ENCODE measurements at places on chromosomes 4 and X. TPM values are rescaled to one million over a fixed set of nuclear protein-coding genes. Genes with fewer than 3 reads are reported as not detected.
A peak's percentile ranks its signal among the peaks of the same experiment; 100 is the strongest.

GRCh38 chr4:117796677-117797076 is 237.6 kb upstream of the NDST3 start:
- H3K4me1 ChIP-seq: no peaks in the 10 kb centered on the region
- no peaks in the 10 kb centered on the region for H3K27me3 ChIP-seq
- H3K27ac ChIP-seq: no peak overlapping the region
- DNase-seq: no peak
- no peaks in the 10 kb centered on the region for H3K36me3 ChIP-seq
- no peak overlapping the region for H3K4me3 ChIP-seq

DNA sequence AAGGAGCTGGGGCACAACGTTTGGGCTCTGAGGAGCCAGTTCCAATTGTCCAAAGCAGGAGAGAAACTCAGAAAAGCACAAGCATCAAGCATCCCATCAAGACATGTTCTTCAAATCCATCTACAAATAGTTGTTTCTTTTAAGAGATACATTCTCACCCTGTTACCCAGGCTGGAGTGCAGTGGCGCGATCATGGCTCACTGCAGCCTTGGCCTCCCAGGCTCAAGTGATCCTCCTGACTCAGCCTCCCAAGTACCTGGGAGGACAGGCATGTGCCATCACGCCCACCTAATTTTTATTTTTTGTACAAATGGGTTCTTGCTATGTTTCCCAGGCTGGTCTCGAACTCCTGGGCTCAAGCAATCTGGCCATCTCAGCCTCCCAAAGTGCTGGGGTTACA is 18.1 kb downstream of the NELFA start:
- H3K27me3 ChIP-seq: no peaks in the 10 kb centered on the region
- no peak for DNase-seq
- H3K36me3 ChIP-seq: peaks cover 19% of the 10 kb centered on the region
- no peak overlapping the region for H3K4me3 ChIP-seq
- no peaks in the 10 kb centered on the region for H3K4me1 ChIP-seq

DNA sequence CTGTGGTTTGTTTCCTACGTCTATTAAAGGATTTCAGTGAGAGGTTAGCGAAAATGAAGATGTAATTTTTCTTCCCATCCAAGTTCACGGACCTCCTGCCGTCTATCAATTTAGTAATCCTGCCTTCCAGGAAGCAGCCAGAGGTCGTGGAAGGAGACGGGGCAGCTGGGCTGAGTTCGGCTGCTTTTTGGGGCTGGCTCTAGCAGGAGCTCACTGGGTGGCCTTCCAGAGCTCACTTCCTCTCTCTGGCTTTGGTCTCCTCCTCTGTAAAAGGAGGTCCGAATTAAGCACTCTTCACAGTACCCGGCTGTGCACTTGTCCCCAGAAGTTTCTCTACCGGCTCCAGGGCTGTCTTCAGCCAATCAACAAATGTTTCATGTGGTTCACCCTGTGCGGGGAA is 295.4 kb downstream of the BCOR start:
- H3K4me3 ChIP-seq: no peak overlapping the region
- no peaks in the 10 kb centered on the region for H3K27me3 ChIP-seq
- DNase-seq: no peak
- no peak overlapping the region for H3K27ac ChIP-seq

DNA sequence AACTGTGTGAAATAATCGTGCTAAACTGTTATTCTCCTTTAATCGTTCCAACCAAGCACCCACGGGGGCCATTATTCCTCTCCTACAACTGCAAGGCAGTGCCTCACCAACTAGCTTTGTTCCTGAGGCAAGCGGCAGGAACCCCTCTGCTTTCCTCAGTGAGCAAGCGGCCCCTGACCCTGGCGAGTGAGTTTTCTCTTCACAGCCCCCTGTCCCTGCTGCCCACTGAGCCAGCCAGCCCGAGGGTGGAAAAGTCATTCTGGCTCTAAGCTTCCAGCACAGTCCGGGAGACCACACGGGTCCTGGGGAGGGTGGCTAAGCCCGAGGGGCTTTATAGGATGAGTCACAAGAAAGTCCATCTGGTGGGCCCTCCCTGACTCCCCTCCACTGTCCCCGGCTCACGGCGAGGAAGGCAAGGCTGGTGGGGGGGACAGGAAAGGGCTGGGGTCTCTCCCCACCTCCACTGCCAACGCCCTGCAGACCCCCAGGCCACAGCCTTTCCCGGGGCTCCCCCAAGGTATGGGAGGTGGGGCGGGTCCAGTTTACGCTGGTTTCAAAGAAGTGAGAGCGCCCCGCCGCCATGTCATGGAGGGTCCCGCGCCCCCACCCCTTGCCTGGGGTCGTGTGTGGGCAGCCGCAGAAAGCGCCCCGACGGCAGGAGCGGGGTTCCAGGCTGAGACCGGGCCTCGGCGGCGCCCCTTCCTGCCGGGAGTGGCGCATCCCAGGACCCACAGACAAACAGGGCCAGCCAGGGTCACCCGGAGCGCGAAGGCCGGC is 45.0 kb downstream of the CPLX1 start:
- peaks cover 23% of the 10 kb centered on the region for H3K36me3 ChIP-seq
- H3K4me3 ChIP-seq: peak overlapping the region; percentile 99
- peaks cover 59% of the 10 kb centered on the region for H3K4me1 ChIP-seq
- no peaks in the 10 kb centered on the region for H3K27me3 ChIP-seq

GRCh38 chr4:170476351-170476750 is 386.6 kb upstream of the AADAT start:
- no peak for DNase-seq
- no peaks in the 10 kb centered on the region for H3K4me1 ChIP-seq
- no peaks in the 10 kb centered on the region for H3K27me3 ChIP-seq
- no peak overlapping the region for H3K27ac ChIP-seq
- no peak overlapping the region for H3K4me3 ChIP-seq

- H3K4me3 ChIP-seq: no peak overlapping the region
- H3K27ac ChIP-seq: no peak overlapping the region
- H3K4me1 ChIP-seq: no peaks in the 10 kb centered on the region
- H3K27me3 ChIP-seq: no peaks in the 10 kb centered on the region
Measured at GRCh38 chr4:23455456-23456158, 434.2 kb downstream of the PPARGC1A start.

ADGRG2 gene
- total RNA-seq: not detected

WNK3 gene
- total RNA-seq: 0.62 TPM
